Activated CD4-positive, alpha-beta memory T cell treated with anti-CD3 and anti-CD28 coated beads, Interleukin-2, amount 10 ng/mL, durations not matched to agents 7 days and 5 days (primary cell): ENCODE measurements at places on chromosomes 3 and 15. TPM values are rescaled to one million over a fixed set of nuclear protein-coding genes. Genes with fewer than 3 reads are reported as not detected.
A peak's percentile ranks its signal among the peaks of the same experiment; 100 is the strongest.

- no peaks in the 10 kb centered on the region for H3K4me1 ChIP-seq
- peaks cover 7% of the 10 kb centered on the region for H3K27me3 ChIP-seq
- H3K27ac ChIP-seq, result no peak overlapping the region
Measured at GRCh38 chr3:156425651-156426050, 129.3 kb downstream of the SSR3 start.

DNA sequence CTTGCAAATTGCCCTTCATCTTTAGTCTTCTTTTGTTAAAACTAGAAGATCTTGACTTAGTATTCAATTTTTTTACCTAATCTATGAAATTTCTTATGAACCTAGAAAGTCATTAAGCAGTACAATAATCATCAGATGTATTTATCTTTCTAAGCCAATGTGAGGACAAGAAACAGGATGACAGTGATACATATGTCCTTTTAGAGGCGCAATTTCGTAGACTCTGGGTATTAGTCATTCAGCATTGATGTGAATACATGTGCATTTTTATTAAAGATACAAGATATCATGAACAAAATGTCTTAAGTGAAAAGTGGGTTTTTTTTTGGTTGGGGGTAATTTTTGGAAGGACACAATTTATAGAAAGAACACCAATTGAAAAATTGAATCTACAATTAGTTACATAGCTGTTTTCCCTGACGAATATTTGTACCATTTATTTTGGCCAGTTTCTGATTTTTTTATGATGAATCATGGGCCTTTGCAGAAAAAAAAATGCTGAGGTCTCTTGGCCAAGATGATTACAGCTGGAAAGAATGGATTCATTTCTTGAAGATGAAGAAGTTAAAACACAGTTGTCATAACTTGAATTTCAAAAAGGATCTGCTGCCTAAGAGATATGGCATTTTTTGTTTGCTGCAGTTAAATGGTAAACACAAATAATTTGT, 48.9 kb upstream of the AGTR1 start:
- no peaks in the 10 kb centered on the region for H3K4me1 ChIP-seq
- H3K27ac ChIP-seq, result no peak overlapping the region
- no peak overlapping the region for H3K4me3 ChIP-seq
- no peaks in the 10 kb centered on the region for H3K36me3 ChIP-seq
- no peaks in the 10 kb centered on the region for H3K27me3 ChIP-seq
- DNase-seq, result no peak

- H3K27me3 ChIP-seq, result no peaks in the 10 kb centered on the region
- no peak overlapping the region for H3K4me3 ChIP-seq
- H3K4me1 ChIP-seq, result peaks cover 24% of the 10 kb centered on the region
- no peak for DNase-seq
- H3K27ac ChIP-seq, result peak overlapping the region; percentile 55
Measured at GRCh38 chr3:170044795-170045244, 7.0 kb downstream of the GPR160 start.

- H3K27ac ChIP-seq, result no peak overlapping the region
- H3K4me3 ChIP-seq, result no peak overlapping the region
- peaks cover 15% of the 10 kb centered on the region for H3K4me1 ChIP-seq
- no peaks in the 10 kb centered on the region for H3K27me3 ChIP-seq
- no peaks in the 10 kb centered on the region for H3K36me3 ChIP-seq
- DNase-seq, result no peak
Measured at GRCh38 chr3:59545374-59545773, 495.5 kb upstream of the CFAP20DC start.

DNA sequence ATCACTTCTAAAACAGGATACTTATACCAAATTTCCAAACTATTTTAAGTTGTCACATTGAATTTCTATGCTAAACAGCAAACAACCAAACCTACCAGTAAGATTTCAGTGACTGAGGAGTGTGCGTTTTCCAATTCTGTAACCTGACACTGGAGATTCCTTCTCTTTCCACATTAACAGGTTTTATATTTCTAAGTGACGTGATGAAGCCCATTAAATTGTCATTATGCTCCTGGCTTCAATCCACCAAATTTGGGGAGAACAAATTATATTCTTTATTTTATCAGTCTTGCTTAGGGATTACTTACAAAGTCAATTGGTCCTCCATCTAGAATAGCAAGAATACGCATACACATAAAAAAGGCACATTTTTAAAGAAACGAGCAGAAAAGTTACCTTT, 764.8 kb upstream of the NR2F2 start:
- no peak for DNase-seq
- H3K4me3 ChIP-seq, result no peak overlapping the region
- H3K4me1 ChIP-seq, result no peaks in the 10 kb centered on the region
- H3K36me3 ChIP-seq, result no peaks in the 10 kb centered on the region
- H3K27ac ChIP-seq, result no peak overlapping the region

DNA sequence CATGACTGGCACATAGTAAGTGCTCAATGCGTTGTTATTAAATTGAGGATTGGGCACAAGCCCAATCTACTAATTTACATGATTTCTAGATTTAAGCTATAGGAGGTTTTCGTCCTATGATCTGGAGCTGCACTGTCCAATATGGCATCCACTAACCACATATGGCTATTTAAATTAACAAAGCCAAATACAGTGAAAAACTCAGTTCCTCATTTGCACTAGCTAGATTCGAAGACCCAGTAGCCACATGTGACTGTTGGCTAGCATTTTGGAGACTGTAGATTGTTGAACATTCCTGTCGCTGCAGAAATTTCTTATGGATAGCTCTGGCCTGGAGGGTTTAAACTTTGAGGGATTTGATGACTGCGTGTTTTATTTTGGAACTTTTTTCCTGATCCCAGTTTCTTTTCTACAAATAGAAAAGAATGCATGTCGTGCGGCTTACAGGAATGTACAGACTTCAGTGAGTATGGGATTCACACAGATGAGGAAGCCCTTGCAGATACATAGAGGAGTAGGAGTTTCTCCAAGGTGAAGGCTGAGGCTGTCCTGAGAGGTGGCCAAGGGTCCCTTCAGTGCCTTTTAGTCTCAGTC, 82.8 kb downstream of the SLCO3A1 start:
- H3K27ac ChIP-seq, result no peak overlapping the region
- no peaks in the 10 kb centered on the region for H3K36me3 ChIP-seq
- H3K27me3 ChIP-seq, result no peaks in the 10 kb centered on the region
- H3K4me1 ChIP-seq, result peaks cover 27% of the 10 kb centered on the region

SPSB4 gene
- total RNA-seq, result not detected

STRA6 gene
- not detected for total RNA-seq

PRSS50 gene
- not detected for total RNA-seq
